Upper lobe of right lung (tissue), 1 donor: ENCODE measurements at places on chromosomes 2 and 18.

DNA sequence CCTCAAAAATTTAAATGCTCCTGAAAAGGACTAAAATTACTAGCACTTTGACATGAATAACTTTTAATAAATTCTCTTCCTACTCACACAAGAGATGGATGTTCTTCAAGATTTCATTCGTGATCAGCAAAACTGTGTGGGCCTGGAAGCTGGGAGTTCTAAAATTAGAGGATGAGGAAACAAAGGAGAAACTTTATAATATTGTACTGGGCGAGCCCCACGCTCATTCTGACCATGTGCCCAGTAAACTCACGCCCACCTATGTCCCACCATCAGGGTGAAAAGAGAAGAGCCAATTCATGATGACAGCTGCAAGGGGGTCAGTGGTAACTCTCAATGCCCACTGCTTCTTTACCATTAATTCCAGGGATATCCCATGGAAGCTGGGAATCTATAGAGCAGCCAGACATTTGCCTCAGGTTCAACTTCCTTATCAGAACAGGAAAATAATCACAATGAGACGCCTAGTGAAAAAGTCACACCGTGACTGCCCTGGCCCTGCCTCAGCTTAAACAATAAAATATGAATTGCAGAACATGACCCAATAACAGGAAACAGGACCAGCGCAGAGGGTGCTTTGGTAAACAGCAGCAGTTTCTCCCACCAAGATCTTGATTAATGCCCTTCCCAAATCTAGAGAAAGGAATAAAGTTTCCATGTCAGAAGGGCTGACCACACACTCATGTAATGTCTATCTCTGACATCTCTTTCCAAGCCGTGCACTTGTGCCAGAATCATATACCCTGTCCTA lies 438.6 kb downstream of the TXNL1 start:
- DNase-seq, result no peak

GRCh38 chr2:235768606-235769005 lies 274.8 kb downstream of the AGAP1 start:
- DNase-seq, result no peak

GRCh38 chr18:63586431-63586830 lies 712 bp upstream of the SERPINB13 start:
- no peak for DNase-seq

- no peak for DNase-seq
Observed at GRCh38 chr2:27907547-27907946, 17.0 kb downstream of the BABAM2 start.

- DNase-seq, result no peak
Observed at GRCh38 chr2:147600223-147600622, 244.6 kb upstream of the ACVR2A start.

GRCh38 chr2:158533009-158533408 lies 76.3 kb downstream of the PKP4 start:
- no peak for DNase-seq

- DNase-seq, result no peak
Observed at GRCh38 chr2:133576714-133577113, 8.5 kb upstream of the NCKAP5 start.
